ENCODE measurements at places on chromosomes 3 and 15.

DNA sequence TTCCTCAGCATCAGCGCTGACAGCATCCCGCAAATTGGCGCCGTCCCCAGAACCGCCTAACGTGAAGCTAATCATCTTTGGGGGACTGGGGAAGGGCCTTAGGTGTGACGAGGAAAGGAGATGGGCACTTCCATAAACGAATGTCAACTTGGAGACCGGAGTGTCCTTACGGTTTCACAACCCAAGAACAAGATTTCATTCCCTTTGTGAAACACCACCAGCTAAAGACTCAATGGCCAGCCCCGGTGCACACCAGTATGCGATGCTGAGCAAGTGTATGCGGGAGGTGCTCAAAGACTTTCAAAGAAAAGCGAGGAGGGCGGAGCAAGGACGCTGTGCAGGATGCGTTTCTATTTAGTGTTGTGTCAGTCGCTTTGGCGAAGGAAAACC is 759 bp upstream of the TTBK2 start:
- DNase-seq = no peak

GRCh38 chr3:11204697-11205348 is 50.5 kb downstream of the HRH1 start:
- no peak for DNase-seq

- no peak for DNase-seq
Measured at GRCh38 chr3:152097120-152097519, 171.6 kb upstream of the MBNL1 start.

- DNase-seq = no peak
Measured at GRCh38 chr15:58298879-58299850, 132.6 kb upstream of the LIPC start.
